PC-3 (cell line): ENCODE measurements at places on chromosomes 13 and 19.
A peak's percentile ranks its signal among the peaks of the same experiment; 100 is the strongest.

DNA sequence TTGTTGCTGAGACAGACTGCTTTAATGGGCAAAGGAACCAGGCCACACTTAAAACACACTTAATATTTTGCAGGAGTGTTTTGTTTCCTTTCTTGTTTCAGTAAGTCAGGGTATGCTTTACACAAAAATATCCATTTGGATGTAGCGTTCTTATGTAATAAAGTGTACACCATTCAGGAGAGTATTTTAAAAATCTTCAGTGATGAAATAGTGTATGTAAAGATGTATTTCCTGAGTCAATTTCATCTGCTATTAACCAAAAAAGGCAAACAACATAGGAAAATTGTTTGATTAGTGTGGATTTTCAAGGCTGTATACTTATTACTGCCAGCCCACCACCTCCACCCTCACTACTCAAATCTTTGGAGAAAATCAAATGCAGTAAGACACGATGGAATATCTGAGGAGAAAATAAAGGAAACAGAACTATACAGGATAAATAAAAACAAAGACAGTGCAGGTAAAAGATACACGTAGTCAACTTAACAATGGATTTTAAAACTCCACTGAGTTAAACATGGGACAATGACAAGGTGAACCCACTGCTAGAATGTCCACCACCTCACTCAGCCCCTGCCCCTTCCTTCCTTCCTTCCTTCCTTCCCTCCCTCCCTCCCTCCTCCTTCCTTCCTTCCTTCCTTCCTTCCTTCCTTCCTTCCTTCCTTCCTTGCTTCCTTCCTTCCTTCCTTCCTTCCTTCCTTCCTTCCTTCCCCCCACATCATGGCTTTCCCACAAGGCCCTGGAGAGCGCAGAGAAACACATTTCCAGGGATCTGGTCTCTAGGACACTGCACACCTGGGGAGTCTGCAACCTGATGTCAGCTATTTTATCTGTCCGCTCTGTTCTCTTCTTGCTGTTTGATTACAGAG is 360.3 kb downstream of the IRS2 start:
- DNase-seq = no peak
- no peak overlapping the region for H3K27ac ChIP-seq
- H3K36me3 ChIP-seq = no peaks in the 10 kb centered on the region
- no peak overlapping the region for H3K4me3 ChIP-seq
- no peaks in the 10 kb centered on the region for H3K27me3 ChIP-seq
- no peaks in the 10 kb centered on the region for H3K4me1 ChIP-seq

DNA sequence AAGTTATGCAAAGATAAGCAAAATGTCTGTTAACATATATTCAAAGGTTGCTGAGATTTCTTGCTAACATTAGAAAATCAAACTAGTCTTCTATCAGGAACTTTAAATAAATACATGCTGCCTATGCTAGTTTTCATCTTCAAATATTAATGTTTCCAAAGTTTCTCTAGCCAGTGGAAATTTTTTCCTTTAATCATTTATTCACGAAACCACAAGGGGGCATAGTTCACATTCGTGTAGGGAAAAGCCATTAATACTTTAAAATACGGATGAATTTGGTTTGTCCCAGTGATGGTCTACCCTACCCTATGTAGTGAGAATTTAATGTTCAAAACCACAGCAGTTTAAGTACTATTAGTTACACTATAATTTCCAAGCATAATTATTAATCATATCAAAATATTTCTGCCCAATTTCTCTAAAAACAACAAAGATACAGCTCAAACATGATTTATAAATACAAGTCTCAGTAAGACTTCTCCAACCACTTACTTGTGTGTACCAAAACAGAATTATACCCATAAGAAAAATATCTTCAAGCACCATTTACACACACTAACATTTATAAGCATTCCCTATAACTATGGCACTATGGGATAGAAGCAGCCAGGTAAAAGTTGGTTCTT is 16.2 kb downstream of the NUFIP1 start:
- no peaks in the 10 kb centered on the region for H3K27me3 ChIP-seq
- peak; percentile 57 for DNase-seq
- no peak overlapping the region for H3K4me3 ChIP-seq
- H3K36me3 ChIP-seq = peaks cover 16% of the 10 kb centered on the region
- H3K4me1 ChIP-seq = peaks cover 6% of the 10 kb centered on the region; the same call in 1 of the 2 replicates

- peak overlapping the region; percentile 65 for H3K27ac ChIP-seq
- DNase-seq = peak; percentile 42
- H3K36me3 ChIP-seq = no peaks in the 10 kb centered on the region
- peaks cover 21% of the 10 kb centered on the region for H3K4me1 ChIP-seq
- peak overlapping the region; percentile 27; the same call in 1 of the 2 replicates for H3K4me3 ChIP-seq
Observed at GRCh38 chr13:85366759-85367417, 432.3 kb downstream of the SLITRK6 start.

- no peaks in the 10 kb centered on the region for H3K36me3 ChIP-seq
- no peaks in the 10 kb centered on the region for H3K4me1 ChIP-seq
Observed at GRCh38 chr19:4297901-4298809, 4.0 kb downstream of the TMIGD2 start.

DNA sequence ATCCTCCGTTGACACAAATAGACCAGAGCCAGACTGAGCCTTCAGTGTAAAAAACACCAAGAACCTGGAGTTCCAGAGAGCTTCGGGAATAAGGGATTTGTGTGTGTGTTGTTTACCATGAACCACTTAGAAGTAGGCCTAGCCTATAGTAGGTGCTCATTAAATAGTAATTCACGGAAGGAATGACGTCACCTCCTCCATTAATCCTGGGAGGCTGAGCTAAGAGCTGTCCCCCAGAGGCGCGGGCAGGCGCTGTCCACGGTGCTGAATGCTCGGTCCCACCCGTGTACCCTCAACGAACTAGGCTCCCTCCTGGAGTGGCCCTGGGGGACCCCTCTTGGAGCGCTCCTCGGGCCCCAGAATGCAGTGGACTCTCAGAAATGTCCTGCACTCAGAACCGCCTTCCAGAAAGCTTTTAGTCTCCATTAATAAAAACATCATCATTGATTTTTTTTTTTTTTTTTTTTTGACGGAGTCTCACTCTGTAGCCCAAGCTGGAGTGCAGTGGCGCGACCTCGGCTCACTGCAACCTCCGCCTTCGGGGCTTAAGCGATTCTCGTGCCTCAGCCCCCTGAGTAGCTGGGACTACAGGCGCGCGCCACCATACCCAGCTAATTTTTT is 6.5 kb downstream of the UNC13A start:
- H3K27me3 ChIP-seq = peaks cover 17% of the 10 kb centered on the region
- no peak overlapping the region for H3K4me3 ChIP-seq
- H3K4me1 ChIP-seq = peaks cover 20% of the 10 kb centered on the region
- no peaks in the 10 kb centered on the region for H3K36me3 ChIP-seq
- H3K27ac ChIP-seq = no peak overlapping the region

GRCh38 chr19:15266683-15267082 is 34.4 kb upstream of the EPHX3 start:
- H3K27ac ChIP-seq = no peak overlapping the region
- H3K4me3 ChIP-seq = no peak overlapping the region
- 0 out of 2 replicates have a peak, but pooled peaks cover 6% of the 10 kb centered on the region for H3K4me1 ChIP-seq
- H3K36me3 ChIP-seq = peaks cover 65% of the 10 kb centered on the region
- DNase-seq = no peak

DNA sequence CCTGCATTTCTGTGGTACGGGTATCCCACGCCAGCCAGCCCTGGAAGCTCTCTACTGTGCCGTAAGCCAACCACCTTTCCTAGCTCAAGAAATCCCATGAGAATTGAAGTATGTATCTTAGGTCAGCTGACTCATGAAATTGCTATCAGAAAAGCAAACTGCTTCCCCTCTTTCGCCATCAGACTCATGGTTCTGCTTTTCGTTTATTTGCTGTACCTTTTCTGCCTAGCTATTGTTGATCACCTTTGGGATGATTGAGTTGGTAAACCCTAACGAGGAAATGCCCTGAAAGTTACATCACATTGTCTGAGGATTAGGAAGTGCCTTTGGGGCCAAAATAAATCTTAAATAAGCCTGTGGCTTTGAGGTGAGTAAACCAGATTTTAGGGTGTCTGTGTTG is at the start of gene ADGRE3:
Gene ADGRE3 (minus strand): TSS at position 81 of the 400 bp plus-strand sequence. CDS start 74 bp downstream, at position 7.
- H3K4me1 ChIP-seq = no peaks in the 10 kb centered on the region
- H3K27me3 ChIP-seq = peaks cover 67% of the 10 kb centered on the region
- no peaks in the 10 kb centered on the region for H3K36me3 ChIP-seq
- no peak for DNase-seq
- no peak within 1 kb of the TSS for H3K27ac ChIP-seq
- H3K4me3 ChIP-seq = no peak within 1 kb of the TSS

GRCh38 chr19:14632286-14632685 is 42.4 kb downstream of the ADGRE3 start:
- no peaks in the 10 kb centered on the region for H3K4me1 ChIP-seq
- no peaks in the 10 kb centered on the region for H3K36me3 ChIP-seq
- no peak overlapping the region for H3K4me3 ChIP-seq
- no peaks in the 10 kb centered on the region for H3K27me3 ChIP-seq

- H3K27ac ChIP-seq = no peak overlapping the region
- H3K4me3 ChIP-seq = no peak overlapping the region
- no peak for DNase-seq
- H3K4me1 ChIP-seq = no peaks in the 10 kb centered on the region
- no peaks in the 10 kb centered on the region for H3K36me3 ChIP-seq
- no peaks in the 10 kb centered on the region for H3K27me3 ChIP-seq
Observed at GRCh38 chr13:40465015-40465390, 201.4 kb downstream of the FOXO1 start.

DNA sequence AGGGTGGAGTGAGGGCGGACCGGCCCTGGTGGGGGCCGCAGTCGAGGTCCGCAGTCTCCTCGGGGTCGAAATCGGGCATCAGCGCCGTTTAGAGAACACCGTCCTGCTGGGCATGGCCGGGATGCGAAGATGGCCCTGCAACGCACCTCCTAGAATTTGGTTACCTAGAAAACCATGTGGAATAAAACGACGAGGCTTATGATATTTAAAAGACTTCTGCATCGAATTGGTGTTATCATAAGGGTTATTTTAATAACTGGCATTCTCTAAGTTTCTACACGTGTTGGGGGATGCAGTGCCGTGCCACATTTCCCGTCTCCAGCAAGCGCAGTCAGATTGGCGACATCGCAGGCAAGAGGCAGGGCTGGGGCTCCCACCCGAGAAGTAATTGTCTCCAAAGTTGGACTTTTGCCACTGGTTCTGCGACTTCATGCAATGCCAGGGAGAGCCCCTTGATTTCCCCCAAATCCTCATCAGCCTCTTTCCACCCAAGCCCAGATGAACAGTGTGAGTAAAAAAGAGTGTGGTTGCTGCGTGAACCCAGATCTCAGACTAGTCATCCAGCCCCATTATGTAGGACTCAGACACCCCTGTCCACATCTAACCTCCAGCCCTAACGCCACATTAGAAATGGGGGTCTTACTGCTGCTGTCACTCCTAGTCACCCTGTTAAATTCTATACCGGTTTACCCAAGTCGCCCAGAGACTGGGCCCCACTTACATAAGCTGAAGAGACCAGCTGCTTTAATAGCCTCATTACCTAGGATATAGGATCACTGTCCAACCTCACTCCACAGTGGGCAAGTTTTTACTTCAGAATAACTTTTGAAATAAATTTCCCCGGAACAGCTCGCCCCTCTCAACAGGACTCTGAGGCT is 571 bp upstream of the DHRS12 start:
- no peaks in the 10 kb centered on the region for H3K36me3 ChIP-seq
- no peak overlapping the region for H3K27ac ChIP-seq
- no peak for DNase-seq
